ENCODE measurements at places on chromosomes 2 and 18.

DNA sequence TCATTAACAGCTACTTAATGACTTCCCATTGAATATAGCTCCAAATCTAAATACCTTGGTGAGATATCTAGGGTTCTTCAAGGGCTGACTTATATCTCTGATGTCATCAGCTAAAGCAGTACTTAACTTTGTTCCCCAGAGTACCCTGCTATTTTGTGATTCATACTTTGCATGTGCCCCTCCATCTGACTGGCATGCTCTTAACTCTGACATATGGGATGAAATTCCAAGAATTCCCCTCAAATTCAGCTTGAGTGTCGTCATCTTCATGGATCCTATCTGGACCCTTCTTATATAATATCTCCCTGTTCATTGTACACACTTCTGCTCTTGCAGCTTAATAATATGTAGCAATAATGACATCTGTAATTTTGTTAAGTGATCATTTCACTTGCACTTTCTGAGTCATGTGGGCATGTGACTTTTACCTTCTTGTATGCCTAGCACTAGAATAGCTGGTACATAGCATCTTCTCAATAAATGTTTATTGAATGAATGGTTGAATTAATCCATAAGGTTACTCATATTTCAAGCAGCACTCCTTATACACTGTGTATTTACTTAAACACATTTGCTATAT, 172.9 kb downstream of the WDR7 start:
- no peak for DNase-seq

GRCh38 chr2:210544831-210545230, 11.6 kb upstream of the CPS1 start:
- DNase-seq, result no peak

DNA sequence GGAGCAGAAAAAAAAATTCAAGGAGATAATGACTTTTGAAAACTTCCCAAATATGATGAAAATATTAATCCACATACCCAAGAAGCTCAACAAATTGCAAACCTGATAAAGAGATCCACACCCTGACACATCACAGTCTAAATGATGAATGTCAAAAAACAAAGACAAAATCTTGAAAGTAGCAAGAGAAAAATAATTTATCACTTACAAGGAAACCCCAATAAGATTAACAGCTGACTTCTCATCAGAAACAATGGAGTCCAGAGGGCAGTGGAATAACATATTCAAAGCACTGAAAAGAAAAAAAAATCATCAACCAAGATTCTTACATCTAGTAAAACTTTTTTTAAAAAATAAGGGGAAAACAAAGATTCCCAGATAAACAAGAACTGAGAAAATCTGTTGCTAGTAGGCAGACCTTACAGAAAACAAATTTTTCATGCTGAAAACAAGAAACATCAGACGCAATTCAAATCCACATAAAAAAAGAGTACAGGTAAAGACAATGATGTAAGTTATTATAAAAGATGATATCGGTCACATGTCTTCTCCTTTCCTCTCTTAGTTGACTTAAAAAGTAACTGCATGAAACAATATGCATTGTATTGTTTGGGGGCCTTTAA, 21.3 kb downstream of the SLC66A2 start:
- DNase-seq, result no peak

- DNase-seq, result no peak
Observed at GRCh38 chr2:237483018-237483731, 3.9 kb upstream of the MLPH start.

DNA sequence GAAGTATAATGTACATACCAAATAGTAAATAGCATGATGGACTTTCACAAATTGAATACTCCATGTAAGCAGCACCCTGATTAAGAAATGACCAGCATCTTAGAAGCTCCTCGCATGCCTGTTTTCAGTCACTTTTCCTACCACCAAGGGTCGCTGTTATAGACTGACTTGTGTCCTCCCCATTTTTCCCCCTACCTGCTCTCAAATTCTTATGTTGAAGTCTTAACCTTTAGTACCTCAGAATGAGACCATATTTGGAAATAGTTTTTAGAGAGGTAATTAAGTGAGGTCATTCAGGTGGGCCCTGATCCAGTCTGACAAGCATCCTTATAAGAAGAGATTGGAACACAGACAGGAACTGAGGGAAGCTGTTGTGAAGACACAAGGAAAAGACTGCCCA, 125.9 kb downstream of the LYPD6 start:
- no peak for DNase-seq

DNA sequence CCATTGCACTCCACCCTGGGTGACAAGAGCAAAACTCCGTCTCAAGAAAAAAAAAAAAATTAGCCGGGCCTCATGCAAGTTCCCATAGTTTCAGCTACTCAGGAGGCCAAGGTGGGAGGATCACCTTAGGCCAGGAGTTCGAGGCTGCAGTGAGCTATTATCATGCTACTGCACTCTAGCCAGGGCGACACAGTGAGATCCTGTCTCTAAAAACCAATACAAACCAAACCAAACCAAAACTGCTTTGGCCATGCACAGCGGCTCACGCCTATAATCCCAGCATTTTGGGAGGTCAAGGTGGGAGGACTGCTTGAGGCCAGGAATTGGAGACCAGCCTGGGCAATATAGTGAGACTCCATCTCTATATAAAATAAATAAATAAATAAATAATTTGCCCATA, 19.1 kb downstream of the NIFK start:
- DNase-seq, result no peak

GRCh38 chr2:200587007-200587616, 1.3 kb downstream of the AOX1 start:
- no peak for DNase-seq

GRCh38 chr2:236963631-236964182, 122.0 kb upstream of the COPS8 start:
- DNase-seq, result no peak

DNA sequence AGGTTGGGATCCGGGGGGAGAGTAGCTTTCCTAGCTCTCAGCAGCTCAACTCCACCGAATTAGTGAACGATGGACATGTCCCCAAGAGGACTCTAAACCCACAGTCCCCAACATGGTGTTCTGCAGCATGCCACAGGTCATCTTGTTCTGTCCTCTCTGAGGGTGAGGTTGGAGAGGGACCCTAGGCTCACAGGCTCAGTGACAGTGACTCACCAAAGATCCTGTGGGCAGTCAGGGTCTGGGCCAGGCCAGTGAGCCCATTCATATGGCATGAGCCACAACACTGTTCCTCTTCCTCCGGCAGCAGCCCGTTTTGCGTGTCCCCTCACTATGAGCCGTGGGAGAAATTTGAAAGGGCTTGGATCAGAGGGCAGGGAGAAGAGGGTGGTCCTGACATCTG, 2.8 kb upstream of the SLC20A1 start:
- no peak for DNase-seq
